ENCODE measurements at places on chromosomes 1 and 21.
A peak's percentile ranks its signal among the peaks of the same experiment; 100 is the strongest.

DNA sequence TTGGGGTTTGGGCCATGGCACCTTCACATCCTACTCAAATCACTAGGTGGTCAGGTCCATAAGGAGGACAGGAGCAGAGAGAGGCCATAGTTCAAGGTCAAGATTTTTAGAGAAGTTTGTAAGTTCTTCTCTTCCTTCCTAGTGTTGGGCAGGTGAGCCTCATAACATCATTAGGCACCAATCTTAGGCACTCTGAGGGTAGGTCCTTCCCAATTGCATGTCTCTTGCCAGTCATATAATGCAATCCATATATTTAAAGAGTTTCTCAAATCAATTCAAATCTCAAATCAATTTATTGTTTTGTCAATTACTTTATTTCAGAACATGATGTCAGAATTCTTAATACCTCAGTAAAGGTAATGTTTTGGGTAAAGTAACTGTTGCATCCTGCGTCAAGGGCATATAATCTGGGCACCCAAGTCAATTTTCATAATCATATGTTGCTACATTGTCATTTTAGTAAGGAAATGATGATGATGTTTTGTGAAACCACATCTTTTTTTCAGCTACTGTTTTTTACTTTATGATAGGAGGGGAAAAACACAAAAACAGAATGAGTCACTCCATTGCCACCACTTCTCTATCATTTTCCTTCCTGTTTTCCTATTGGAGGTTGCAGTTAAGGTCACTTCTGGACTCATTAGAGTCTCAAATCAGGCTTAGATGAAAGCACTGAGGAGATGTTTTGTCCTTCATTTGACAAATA, 122.7 kb downstream of the UCHL5 start:
- no peak for DNase-seq

DNA sequence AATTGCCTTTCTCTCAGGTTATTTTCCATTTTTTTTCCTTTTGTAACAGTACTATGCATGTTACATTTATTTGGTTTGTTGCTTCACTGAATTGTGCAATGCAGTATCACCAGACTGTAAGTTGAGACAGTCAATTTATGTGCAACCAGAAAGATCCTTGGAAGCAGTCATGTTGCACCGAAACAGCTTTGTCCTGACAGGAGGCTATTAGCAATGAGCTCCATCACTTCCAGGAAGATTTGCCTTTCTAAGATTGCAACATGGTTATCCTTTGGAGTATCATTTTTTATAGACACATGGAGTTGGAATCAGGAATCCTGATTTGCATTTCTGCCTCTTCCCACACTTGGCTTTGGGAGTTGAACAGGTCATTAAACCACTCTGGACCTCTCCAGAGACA, 84.5 kb upstream of the ST6GALNAC5 start:
- DNase-seq: no peak

GRCh38 chr1:45687754-45688740, at the start of gene TMEM69:
Gene TMEM69, plus strand, starts transcription at chr1:45688181. Its CDS starts 2,888 bp downstream, at chr1:45691069.
- DNase-seq: peak; percentile 93

DNA sequence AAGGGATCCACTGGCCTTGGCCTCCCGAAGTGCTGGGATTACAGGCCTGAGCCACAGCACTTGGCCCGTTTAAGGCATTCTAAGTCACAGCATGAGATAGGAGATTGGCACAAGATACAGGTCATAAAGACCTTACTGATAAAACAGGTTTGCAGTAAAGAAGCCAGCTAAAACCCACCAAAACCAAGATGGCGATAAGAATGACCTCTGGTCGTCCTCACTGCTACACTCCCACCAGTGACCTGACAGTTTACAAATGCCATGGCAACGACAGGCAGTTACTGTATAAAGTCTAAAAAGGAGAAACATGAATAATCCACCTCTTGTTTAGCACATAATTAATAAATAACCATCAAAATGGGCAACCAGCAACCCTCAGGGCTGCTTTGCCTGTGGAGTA, 33.3 kb upstream of the RCC2 start:
- DNase-seq: no peak

GRCh38 chr1:2300004-2300771, 72.1 kb downstream of the SKI start:
- no peak for DNase-seq

DNA sequence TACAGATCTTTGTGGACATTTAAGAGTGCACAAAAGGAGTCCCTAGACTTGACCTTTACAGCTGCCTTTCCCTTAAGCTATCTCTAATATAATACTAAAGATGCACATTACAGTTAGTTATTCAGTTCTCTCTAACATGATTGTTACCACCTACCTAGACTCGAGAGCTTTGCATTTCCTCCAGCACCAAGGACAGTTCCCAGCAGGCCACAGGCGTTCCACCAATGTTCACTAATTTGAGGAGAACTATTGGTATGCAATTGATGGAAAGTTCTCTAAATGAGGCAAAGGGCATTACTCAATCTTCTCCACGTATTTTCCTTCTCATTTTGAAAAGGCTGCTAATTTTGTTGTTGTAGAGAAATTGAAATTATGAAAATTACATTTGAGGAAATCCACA, 5.4 kb upstream of the NTNG1 start:
- DNase-seq: no peak

- no peak for DNase-seq
These were observed 648 bp upstream of the TRAPPC3 start for GRCh38 chr1:36149973-36150295.

DNA sequence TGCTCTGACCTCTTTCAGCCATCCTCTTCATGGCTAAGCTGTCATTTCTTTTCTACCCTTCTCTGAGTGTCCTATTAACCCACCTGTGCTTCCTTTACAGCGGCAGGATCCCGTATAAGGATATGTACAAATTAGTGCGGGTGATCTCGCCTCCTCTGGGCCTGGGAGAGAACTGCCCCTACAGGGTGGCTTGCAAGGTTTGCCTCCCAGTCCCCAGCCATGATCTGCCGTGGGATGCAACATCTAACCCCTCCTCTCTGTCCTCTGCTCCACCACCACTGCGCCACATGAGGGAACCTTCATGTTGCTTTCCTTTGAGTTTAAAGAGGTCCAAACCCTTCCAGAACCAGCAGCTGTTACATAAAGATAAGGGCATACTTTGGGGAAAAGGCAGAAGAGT, 282.2 kb downstream of the ZNF648 start:
- no peak for DNase-seq

DNA sequence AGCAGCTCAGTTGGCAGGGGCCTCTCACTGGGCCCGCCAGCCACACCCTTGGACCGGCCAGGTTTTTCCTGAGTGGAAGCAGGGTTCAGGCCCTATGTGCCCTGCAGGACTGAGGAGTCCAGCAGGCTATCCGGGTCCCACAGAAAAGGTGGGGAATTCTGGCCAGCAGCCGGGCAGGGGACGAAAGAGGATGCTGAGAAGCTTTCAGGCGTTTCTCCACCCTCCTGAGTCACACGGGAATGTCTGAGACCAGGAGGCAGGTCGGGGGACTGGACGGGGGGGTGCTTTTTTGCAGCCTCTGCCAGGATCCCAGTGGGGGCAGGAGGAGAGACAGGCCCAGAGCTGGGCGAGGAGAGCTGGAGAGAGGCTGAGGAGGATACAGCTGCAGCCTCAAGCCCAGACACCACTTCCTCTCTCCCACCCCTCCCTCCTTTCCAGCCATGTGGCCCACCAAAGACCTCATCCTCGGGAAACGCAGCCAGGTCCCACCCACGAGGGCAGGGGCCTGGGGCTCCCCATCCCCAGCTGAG, 105.4 kb downstream of the SPSB1 start:
- no peak for DNase-seq

DNA sequence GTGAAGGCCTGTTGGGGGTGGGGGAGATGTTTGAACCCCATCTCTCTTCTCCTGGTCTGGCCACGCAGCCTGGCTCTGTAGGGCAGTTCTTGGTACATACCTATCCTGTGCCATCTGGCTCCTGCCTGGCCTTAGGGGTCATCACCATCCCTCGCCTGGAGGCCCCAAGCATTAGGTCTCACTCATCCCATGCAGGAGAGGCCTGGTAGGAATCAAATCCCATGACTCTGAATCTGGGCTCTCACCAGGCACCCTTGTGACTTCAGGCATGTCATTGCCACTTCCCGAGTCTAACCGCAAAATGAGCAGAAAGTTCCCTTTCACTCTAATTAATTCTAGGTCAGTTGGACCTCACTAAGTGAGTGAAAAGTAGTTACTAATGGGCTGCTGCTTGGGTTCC, 37.2 kb downstream of the ETNK2 start:
- DNase-seq: no peak

DNA sequence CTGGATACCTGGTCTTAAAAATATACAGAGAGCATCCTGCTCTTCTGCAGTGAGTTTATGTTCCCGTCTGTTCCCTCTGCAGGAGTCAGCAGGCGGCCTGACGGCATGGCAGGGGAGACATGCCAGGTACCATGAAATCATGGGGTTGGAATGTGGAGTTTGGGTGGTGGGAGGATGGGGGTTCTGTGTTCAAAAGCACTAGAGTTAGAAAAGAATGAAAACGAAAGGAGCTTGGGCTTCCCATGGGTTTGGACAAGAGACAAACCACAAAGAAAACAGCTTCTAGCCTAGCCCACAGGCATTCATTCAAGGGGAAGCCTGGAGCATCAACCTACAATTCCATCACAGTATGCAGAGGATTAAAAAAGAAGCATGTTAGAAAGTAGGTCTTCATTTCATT, 59.9 kb downstream of the WARS2 start:
- no peak for DNase-seq

- no peak for DNase-seq
These were observed 4.2 kb downstream of the ANGPTL7 start for GRCh38 chr1:11193376-11193775.

- DNase-seq: no peak
These were observed 26.0 kb downstream of the PTBP2 start for GRCh38 chr1:96747565-96747964.

DNA sequence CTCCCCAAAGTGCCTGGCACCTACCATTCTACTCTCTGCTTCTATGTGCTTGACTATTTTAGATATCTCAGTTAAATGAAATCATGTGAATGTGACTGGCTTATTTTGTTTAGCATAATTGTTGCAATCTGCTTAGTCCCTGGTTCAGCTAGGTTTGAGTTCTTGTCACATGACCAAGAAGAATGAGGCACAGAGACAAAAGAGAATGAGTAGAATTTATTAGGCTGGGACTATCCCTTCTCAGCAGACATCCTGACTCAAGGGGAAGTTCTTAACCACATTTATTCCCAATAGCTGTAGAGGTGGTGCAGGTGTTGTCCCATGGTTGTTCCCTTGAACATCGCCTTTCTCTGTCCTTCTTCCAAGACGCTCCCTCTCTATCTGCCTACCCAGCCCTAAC, 1485.7 kb downstream of the KCNT2 start:
- DNase-seq: no peak

- peak; percentile 31 for DNase-seq
These were observed 408.6 kb downstream of the PRDM2 start for GRCh38 chr1:14108356-14109275.

- DNase-seq: no peak
These were observed 13.4 kb upstream of the PWP2 start for GRCh38 chr21:44093761-44094160.

- DNase-seq: no peak
These were observed 1.7 kb upstream of the SFN start for GRCh38 chr1:26861286-26861701.

- no peak for DNase-seq
These were observed 11.3 kb upstream of the PPIE start for GRCh38 chr1:39727221-39727931.

GRCh38 chr1:35136780-35137179, 56.2 kb downstream of the SFPQ start:
- DNase-seq: no peak

DNA sequence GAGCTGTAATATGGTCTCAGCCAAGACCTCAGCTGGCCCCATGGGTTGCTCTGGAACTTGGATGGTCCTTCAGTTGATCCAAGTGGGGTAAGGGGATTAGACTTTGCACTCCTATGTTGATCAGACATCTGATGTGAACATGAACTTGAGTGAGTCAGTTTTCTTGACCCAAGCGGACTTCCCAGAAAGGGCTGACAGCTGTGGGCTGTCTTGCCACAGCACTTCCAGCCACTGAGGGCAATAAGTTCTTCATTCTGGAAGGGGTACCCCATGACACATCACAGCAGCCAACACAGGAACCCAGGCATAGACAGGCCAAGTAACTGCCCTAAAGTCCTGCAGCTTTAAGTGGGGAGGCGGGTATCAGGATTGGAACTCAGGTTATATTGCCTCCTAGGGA, 93.9 kb upstream of the USP24 start:
- DNase-seq: no peak

- no peak for DNase-seq
These were observed 21.1 kb upstream of the CDCA8 start for GRCh38 chr1:37671261-37671660.

DNA sequence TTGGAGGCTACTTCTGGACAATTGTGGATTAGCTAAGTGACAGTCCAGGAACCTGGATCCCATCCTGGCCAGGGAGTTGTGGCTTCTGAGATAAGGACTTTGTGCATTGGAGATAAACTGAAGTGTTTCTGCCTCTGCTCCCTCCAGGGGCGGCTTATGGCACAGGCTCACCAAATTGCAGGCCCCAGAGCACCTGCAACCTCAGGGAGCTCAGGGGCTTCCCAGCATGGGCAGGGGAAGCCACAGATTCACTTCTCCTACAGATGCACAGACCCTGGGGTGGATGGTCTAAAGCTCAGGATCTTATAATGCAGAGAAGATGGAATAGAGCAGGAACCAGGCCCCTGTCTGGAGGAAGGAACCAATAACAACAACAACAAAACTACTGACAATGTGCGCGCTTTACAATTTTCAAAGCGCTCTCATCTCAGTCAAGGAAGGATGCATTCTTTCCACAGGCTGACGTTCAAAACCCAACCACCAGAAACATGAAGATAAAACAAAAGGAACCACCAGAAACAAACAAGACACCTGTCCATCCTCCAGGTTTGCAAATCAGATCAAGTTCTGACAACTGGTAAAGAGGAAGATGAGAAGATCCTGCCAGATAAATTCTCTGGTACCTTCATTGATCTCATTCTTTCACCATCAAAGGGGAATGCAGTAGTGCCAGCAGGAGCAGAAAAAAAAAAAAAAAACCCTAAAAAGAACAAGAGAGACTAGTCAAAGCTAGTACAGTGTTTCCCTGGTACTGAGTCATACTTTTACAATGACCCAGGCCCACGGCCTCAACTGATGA, 121.0 kb upstream of the IRF2BP2 start:
- no peak for DNase-seq

DNA sequence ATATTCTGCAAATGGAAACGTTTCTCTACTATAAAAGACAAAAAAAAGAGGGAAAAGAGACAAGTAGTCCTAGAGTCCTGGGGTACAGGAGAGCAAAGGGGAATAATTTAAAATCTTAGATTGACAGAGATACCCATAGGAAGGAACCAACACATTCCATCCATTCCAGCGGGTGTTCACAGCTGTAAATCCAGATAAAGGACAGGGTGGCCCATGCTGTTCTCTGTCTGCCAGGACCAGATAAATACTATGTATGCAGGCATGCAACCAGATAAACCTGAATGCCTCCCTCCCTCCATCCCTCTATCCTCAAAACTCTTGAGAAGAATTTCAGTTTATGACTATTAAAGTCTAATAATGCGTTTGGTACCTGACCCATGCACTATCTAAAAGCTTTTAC, 131.8 kb downstream of the PTPN14 start:
- no peak for DNase-seq

All from NCI-H774 (cell line).